ENCODE measurements at places on chromosomes 6 and 20.
A peak's percentile ranks its signal among the peaks of the same experiment; 100 is the strongest.

- no peak for DNase-seq
These were observed at the start of gene COL21A1 for GRCh38 chr6:56246881-56247653. TSS of gene COL21A1 (minus strand) at chr6:56247580. CDS start at chr6:56182618, 64,962 bp downstream.

GRCh38 chr6:31687321-31687720 lies 6.5 kb upstream of the LY6G5C start:
- no peak for DNase-seq

GRCh38 chr20:24718696-24719095 lies 230.4 kb upstream of the CST7 start:
- no peak for DNase-seq

DNA sequence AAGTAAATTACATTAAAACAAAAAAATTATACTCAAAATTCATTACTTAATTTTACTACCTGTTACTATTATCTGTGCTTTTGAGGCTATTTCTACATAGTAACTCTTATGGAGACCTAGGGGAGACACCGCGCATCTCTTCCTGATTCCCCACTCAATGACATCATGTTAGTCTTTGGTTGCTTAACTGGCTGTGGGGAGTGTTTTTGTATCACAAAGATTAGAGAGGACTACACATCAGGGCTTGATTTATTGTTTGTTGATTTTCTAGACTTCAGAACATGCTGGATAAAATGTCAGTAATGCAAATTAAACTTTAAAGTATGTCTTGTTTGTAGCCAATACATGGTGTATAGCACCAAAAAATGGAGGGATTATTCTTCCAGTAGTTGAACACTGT lies 26.0 kb downstream of the SLC2A10 start:
- no peak for DNase-seq

DNA sequence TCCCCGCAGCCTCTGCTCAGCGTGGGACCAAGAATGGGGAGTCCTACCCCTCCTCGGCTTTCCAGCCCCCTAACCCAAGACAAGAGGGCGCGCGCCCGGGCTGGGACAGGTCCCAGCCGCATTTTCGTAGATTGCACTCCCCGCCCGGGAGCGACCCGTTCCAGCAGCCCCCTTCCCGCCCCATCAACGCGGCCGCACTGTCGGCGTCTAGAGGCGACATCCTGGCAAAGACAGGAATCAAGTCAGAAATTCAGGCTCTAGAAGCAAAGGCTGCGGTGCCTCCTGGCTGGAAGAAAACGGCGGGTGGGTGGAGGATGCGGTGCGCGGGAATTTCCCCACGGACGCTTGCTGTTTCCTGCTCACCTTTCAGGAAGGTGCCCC lies 957 bp downstream of the PROKR2 start:
- no peak for DNase-seq

GRCh38 chr20:15603506-15603905 lies 969.7 kb downstream of the KIF16B start:
- no peak for DNase-seq

GRCh38 chr6:134678436-134678889 lies 271.4 kb downstream of the ALDH8A1 start:
- no peak for DNase-seq

GRCh38 chr6:1592852-1593251 lies 16.9 kb upstream of the FOXC1 start:
- no peak for DNase-seq

DNA sequence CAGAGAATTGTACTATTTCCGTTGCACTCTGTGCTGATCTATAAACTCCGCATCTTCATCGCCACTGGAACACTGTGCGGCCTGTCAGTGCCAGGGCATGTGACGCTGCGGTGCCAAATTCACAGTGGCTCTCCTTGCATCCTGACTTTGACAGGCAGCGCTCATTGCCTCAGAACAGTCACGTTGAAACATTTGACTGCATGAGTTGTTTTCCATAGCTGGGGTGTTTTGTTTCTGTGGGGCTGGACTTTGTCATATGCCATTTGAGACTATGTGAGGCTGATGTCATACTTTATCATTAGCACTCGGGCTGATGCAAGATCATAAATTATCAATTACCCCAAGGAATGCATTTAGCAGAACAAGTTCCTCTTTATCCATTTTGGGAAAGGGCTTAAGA lies 32.7 kb downstream of the CFAP61 start:
- DNase-seq, result no peak

DNA sequence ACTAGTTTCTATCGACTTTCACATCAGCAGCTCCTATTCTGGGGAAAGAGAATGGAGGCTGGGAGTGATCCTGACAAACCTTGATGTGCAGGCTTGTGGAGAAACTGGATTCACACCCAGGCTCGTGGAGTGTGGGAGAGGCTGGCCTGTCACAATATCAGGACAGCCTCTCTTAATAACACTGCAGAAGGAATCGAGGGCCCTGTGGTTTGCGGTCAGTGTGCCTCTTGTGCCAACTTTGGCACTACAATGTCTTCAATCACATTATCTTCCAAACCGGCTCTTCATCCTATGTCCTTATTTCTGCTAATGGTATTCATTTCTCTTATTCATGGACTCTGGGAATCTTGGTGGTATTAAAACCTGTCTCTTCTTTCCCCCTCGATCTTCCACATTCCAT lies 92.7 kb downstream of the PRL start:
- DNase-seq, result no peak

GRCh38 chr6:156850353-156850752 lies 73.2 kb downstream of the ARID1B start:
- DNase-seq, result no peak

- DNase-seq, result no peak
These were observed 38.1 kb upstream of the NOX3 start for GRCh38 chr6:155493694-155494143.

DNA sequence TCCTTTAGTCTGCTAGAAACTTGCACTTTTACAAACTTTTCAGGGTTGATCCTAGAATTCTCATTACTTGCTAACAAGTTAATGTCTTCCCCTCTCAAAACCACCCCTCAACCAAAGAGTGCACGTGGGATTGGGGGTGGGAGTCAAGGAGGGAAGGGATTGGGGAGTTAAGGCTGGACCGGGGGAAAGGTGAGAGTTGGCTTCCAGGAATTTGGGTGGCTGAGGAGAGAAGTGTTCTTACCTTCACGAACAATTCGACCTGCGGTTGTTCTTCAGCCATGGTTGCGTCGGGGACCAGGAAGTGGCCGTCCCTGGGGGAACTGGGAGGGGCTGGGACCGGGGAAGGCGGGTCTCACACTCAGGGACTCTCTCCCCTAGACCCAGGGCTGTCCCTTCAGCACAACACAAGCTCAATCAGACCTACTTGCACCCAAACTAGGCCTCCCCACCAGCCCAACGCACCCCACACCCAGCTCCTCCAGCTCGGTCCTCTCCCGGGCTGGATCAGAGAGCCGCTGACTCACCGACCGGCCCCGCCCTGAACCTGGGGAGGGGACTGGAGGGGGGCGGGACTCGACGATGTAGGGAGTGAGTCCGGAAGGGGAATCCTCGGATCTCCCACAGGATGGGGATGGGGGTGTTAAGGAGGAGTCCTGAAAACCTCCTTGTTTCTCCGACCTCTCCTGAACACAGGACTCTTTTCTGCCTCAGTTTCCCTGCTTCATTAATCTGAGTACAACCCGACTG lies at the start of gene CLIC1:
CLIC1 (minus strand) TSS at position 510 of the 747 bp plus-strand sequence; CDS start at position 280, 230 bp downstream.
- DNase-seq, result peak; percentile 72

GRCh38 chr20:23386304-23387117 lies 24.5 kb downstream of the GZF1 start:
- DNase-seq, result no peak

GRCh38 chr6:54865091-54865631 lies 18.6 kb downstream of the FAM83B start:
- no peak for DNase-seq

- no peak for DNase-seq
These were observed 32.7 kb downstream of the CYP24A1 start for GRCh38 chr20:54140927-54141566.

DNA sequence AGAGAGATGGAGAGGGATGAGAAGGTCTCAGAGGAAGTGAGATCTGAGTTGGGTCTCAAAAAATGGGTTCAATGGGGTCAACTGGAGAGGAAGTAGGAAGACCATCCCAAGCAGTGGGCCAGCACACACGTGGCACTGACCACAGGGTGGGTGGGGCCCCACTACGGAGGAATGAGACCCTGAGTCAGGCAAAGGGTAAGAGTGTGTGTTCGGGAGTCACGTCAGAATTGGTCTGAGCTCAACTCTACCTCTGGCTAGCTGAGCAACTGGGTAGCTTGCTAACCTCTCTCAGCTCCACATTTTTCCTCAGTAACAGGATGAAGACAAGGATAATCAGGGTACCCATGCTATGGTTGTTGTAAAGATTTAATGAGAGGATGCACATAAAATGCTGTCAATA lies 79.0 kb downstream of the TRERF1 start:
- DNase-seq, result no peak

DNA sequence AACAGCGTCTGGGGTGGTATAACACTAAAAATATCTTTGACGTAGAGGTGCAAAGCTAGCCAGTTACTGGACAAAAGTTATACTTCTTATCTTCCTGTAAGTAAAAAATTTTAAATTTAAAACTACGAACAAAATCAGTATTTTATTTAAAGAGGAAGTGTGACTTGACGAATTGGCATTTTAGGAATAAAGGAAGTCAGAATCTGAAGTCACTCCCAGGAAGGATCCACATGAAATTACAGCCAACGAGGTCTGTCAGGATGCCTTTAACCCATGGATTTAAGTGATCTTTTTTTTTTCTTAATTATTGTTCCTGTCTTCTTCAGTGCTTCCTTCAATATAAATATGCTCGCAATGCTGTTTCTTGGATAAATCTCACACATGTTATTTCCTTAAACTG lies 27.2 kb upstream of the SNX9 start:
- no peak for DNase-seq

DNA sequence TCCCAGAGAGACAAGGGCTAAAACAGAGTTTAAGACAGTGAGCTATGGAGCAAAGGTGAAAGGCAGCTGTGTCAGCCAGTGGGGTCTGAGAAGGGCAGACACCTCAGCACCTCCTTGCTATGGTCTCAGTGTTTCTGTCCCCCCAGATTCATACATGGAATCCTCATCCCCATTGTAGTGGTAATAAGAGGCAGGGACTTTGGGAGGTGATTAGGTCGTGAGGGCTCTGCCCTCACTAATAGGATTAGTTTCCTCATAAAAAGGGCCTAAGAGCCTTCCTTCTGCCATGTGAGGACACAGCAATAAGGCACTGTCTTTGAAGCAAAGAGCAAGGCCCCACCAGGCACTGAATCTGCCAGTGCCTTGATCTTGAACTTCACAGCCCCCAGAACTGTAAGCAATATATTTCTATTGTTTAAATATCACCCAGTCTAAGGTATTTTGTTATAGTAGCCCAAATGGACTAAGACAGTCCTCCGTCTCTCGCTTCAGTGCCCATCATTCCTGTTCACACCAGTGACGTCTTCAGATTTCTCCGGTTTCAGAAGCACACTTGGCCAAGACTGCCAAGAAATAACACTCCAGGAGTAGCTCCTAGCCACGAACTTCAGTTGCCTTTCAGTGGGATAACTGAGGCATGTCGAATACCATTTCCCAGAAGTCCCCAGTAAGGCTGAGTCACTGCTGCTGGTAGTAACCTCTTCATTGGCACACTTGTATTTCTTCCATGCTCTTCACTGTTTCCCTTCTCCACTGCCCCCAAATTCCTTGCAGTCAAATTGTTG lies 32.8 kb downstream of the SLC13A3 start:
- DNase-seq, result no peak

DNA sequence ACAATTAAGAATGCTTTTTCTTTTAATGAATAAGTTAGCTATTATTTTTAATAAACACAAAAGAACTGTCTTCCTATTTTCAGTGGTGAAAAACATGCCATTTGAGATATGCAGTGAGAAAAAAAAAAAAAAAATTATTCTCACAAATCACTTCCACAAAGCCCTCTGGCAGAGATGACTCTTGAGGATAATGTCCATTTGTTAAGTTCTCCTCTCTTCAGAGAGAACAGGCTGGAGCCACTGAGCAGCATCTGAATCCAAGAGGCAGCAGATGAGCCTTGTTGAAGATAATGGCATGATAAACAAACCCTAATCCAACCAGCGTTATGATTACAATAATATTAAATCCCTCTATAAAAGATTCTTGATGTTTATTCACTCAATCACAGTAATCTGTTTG lies 105.0 kb downstream of the PTPRK start:
- no peak for DNase-seq

DNA sequence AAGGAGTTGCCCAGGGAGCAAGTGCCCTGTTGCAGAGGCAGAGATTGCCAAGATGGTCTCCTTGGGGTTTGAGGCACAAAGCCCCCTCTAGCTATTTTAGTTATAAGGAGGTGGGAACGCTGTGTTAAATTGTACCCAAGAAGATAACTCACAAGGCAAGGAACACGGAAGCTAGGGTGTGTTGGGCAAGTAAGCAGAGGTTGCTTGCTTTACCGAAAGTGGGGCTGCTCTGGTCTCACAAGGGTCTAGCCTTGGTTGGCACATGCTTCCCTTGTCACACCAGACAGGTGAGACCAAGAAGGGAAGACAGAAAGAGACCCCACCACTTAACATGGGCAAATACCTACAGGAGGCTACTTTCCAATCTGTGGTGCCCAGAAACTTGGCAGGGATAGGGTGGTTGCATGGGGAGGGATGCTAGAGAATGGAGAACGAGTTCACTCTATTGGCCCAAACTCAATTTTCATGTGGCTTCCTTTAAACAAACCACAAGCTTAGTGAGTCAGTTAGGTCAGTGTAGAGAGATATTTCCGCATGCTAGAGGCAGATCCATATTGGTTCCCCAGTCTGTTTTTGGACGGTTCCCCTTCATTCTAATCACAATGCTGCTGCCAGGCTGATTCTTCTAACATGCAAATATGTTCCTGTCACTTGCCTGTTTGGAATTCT lies 42.4 kb downstream of the PLAGL1 start:
- DNase-seq, result no peak

DNA sequence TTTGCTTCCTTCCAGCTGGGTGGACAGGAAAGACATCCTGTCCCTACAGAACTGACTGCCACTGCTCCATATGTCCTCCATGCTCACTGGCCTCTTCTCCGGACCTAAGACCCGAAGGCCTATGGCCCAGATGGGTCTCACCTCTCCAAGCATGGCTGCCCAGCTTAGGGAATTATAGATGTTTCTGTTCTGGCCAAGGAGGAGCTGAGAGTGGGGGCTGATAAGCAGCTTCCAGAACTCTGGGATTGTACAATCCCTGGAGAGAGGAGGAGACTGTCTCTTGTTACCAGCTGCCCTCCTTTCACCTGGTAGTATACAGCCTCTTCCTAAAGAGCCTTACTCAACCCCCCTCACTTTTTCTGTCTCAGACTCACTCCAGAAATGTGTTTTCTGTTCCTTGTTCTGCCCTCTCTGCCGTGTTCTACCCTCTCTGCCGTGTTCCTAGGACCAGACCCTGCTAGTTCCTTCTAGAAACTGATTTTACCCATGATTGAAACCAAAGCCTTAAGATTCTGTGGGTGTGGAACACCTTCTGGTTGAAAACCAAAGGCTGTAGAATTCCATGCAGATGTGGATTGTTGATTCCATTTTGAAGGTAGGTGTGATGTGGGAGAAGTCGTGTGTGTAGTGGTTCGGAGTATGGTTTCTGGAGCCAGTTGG lies 28.7 kb downstream of the ANKS1A start:
- no peak for DNase-seq

DNA sequence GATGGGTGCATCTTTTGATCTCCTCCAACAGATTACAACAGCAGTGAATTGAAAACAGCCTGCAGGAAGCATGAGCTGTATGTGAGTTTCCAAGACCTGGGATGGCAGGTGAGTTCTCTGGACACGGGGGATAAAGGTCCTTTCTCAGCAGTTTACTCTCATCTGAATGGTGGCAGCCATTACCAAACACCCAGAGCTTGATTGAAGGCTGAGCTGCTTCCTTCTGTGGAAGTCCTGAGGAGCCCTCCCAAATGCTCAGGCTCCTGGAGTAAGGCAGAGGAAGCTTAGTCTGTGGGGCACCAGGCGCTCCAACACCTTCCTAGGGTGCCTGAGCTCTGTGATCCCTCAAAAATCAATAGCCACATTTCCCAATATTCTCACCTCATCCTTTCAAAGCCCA lies 31.5 kb downstream of the TXNDC5 start:
- no peak for DNase-seq

Measured in NCI-H1930 (cell line).